CD4-positive, alpha-beta T cell treated with Interleukin-4 for 1 hour (primary cell): ENCODE measurements at places on chromosomes 12 and 14.
A peak's percentile ranks its signal among the peaks of the same experiment; 100 is the strongest.

DNA sequence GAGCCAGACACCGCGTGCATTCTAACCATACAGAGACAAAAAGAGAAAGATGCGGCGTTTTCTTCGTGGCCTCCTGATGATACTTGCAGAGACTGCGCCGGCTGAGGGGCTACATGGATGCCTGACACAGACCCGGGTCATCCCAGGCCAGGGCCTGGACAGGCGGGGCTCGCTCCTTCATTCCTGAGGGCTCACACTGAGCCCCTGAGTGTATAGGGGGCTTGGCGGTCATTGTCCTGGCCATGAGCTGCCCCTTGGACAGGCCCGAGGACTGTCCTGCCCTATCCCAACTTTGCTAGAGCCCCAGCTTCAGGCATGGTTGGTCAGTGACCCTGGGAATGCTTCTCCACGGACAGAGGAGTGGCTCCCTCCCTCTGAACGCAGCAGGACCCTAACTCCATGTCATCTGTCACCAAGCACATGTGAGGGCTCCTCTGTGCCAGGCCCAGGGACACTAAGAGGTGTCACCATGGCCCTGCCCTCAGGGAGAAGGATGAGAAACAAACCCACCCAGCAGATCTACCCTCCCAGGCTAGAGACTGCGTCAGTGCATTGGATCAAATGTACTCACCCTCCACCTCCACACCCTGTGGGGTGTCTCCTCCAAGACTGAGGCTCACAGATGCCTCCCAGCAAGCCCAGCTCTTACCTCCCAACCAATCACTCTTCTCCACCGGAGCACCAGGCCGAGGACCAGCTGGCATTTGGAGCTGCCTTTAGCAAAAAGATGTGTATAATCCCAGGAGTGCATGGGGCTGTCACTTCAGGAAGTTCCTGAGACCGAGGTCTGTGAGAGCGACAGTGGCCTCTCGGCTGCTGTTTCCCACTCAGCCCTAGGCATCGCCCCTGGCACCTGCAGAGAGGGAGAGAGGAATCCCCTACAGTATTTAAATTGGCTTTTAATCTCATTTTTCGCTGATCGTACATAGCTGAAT, 102.7 kb downstream of the DICER1 start:
- no peak for DNase-seq

- DNase-seq = no peak
Measured at GRCh38 chr12:96861656-96862055, 45.4 kb upstream of the NEDD1 start.

DNA sequence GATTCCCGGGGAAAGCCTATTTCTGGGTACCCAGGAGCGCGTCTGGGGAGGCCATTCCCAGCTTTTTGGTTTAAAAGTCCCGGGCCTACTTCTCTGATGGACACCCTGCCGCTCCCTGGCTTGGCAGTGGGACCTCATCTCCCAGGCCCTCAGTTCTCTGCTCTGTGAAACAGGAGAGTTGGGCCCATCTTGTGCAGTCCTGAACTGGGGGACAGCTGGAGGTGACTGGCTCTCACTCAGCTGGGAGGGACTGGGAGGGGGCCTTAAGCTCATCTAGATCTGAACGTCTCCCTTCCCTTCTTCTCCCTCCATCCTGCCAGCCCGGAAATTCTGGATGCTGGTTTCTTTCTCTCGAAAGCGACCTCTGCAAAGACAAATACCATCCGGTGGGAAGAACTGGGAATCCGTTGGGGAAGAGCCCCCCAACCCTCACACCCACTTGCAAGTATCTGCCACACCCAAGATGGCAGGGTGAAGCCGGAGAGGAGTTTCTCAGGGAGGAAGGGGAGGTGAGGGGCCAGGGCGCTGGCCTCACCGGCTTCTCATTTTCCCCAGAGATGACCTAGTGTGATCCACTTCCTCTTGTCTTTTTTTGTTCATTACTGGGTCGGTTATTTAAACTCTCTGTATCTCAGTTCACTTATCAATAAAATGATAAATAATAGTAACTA, 1.4 kb downstream of the RIN3 start:
- DNase-seq = no peak

- DNase-seq = no peak
Measured at GRCh38 chr12:82593901-82594396, 92.8 kb upstream of the TMTC2 start.

DNA sequence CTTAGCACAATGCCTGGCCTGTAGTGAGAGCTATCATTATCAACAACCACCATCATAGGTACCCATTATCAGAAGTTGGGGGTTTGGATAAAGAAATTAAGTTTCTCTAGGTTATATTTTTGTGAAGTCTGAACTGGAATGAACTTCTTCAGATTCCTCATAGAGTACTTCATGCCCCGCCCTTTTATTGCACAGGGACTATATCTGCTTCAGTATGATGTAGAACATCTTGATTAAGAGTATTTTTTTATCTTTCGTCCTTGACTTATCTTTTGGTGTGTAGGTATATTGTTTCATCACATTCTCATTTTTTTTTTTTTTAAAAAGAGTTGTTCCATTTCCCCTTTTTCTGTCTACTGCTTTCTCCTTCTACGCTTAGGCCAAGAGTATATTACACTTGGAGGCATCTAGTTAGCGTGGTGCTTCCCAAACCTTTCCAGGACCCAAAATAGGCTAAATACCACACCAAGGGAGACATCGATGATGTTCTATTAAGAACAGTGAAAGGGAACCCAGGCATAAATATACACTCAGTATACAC, 467.5 kb downstream of the ZFP36L1 start:
- no peak for DNase-seq

DNA sequence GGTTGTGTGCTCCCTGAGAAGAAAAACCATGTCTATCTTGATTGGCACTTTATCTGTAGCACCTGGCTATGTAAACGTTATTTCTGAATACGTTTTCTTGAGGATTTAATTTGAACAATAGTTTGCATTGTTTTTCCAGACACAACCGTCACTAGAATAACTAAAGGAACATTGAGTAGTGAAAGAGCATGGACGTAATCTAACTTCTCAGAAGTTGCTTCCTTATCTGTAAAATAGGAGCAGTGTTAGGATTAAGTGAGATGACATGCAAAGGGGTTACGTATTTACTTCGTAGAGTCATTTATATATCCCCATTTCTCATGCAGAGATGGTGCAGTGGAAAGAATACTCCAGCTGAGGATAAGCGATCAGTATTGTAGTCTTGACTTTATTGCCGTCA, 8.1 kb downstream of the AEBP2 start:
- no peak for DNase-seq

- DNase-seq = no peak
Measured at GRCh38 chr14:99158646-99159165, 113.3 kb downstream of the BCL11B start.

DNA sequence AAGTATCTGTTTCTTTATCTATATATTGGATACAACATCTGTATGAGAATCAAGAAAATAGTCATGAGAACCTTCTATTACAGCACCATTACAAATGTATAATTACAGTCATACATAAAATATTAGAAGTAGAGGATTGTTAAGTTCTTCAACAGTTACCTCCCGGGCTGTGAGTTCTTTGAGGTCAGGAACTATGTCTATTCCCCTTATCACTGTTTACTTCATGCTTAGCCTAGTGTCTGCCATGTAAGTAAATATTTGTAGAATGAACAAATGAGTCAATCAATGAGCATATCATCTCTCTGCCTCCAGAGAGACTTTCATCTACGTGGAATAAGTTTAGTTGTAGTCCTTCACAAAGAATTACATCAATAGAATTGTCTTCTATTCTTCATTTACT, 47.2 kb downstream of the PUS7L start:
- DNase-seq = no peak

DNA sequence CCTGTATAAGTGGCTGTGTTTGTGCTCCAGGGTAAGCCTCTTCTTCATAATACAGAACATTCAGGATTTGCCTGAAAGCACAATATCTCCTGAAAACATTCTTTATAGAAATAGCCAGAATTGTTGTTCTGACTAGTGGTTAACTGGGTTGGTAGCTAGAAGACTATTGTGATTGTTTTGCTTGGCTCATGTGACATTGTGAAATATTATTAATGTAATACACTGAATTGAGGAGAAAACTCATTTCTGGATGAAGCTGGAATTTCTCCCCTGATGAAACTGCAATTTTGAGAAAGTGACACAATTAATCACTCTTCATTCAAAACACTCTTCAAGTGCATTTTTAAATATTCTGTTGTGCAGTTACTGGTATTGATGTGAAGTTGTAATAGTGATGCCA, 172.3 kb upstream of the PTPRQ start:
- DNase-seq = no peak

- DNase-seq = no peak
Measured at GRCh38 chr12:51345681-51346080, 798 bp downstream of the CELA1 start.

- DNase-seq = peak; percentile 70
Measured at GRCh38 chr14:69574263-69574953, at the start of gene CCDC177. Gene CCDC177, minus strand, starts transcription at chr14:69574871. Its CDS starts 1,249 bp downstream, at chr14:69573622.

DNA sequence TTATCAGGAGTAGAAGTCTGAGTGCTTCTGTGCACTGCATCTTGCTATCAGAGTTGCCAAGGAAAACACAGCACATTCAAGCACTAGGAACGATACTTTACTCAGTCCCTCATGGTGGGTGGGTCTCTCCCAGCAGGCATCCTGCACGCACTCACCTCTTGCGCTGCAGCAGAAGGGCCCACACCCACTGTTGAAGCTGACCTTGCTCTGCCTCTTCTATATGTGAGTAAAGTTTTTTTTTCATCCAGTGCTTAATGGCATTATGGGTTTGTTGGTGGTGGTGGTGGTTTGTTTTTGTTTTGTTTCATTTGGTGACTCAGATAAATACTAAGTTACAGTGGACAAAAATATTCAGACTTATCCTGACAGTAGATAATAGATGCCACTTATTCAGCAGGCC, 348.5 kb downstream of the EGLN3 start:
- no peak for DNase-seq

DNA sequence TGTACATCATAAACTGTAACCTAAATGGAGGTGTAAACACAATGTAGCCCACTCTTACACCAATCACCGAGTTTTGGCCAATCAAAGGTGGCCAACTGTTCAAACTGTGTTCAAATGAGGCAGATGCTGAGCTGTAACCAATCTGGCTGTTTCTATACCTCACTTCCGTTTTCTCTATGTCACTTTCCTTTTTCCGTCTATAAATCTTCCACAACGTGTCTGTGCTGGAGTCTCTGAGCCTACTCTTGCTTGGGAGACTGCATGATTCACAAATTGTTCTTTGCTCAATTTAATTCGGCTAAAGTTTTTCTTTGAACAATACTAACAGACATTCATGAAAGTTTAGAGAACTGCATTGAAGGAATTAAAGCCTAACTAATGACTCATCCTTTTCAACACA, 547.1 kb upstream of the USP15 start:
- DNase-seq = no peak

DNA sequence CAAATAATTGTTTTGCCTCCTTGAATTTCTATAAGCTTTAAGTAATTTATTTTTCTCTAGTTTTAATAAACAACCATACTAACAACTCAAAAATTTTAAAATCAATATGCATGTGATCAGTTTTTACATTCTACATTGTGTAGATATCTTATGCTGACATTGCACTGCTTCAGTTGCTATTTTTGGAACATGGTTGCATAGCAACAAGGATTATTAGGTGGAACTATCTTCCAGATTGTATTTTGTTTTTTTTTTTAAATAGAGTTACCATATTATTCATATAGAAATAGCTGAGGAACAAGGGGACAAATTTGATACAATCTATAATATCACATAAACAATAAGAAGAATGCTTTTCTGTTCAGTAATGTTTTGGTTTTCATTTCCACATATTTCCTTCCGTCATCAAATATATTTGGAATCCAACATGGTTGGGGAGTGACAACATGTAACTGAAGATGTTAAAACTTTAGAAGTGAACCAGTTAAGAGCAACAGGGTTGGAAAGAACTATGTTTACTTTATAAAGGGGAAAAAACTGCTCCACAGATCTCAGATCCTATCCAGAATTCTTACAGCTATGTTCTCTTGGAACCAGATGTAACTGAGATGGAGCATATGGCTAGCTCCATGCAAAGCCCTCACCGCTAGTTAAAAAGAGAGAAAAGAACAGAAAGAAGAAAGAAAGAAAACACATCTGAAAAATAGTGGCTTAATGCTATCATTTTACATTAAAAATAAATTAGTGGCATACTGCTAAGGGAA, 235.5 kb downstream of the NELL2 start:
- no peak for DNase-seq

DNA sequence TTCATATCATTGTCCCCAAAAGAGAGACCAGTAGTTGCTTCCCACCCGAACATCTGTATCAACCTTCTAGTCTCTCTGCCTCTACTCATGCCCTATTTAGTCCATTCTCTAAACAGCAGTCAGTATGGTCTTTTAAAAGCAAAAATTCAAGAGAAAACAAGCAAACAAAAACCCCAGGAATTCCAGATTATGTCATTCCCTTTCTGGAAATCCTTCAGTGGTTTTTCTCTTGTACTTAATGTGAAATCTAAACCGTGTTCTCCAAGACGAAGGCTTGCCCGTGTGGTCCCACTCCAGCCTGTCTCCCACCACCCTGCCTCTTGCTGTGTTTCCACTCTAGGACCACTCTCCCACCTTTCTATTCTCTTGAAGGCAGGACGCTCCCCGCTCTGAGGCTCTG, 90.8 kb downstream of the TMEM30B start:
- no peak for DNase-seq

GRCh38 chr12:105706321-105706972, 376.0 kb downstream of the C12orf75 start:
- no peak for DNase-seq

- DNase-seq = no peak
Measured at GRCh38 chr12:130405332-130405731, 67.6 kb downstream of the PIWIL1 start.

GRCh38 chr12:130832561-130833209, 6.4 kb downstream of the STX2 start:
- no peak for DNase-seq

GRCh38 chr12:95205685-95206084, 11.6 kb downstream of the FGD6 start:
- no peak for DNase-seq

GRCh38 chr14:89307409-89307808, 109.6 kb downstream of the FOXN3 start:
- no peak for DNase-seq

DNA sequence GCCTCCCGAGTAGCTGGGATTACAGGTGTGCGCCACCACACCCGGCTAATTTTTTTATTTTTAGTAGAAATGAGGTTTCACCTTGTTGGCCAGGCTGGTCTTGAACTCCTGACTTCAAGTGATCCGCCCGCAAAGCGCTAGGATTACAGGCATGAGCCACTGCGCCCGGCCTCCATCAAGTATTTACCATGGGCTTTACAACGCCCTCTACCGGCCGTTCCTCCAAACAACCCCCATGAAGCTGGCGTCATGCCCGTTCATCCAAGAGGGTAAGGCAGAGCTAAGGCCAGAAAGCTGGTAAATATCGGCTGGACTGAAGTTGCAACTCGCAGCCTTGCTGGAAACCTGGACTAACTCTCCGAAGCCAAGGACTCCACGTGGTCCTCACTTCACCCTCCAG, 41.6 kb downstream of the RNF34 start:
- DNase-seq = no peak
